ENCODE measurements at places on chromosomes 4 and X. TPM values are rescaled to one million over a fixed set of nuclear protein-coding genes. Genes with fewer than 3 reads are reported as not detected.

- H3K27ac ChIP-seq: no peak overlapping the region
- H3K4me3 ChIP-seq: no peak overlapping the region
- DNase-seq: no peak
- no peaks in the 10 kb centered on the region for H3K4me1 ChIP-seq
- H3K36me3 ChIP-seq: no peaks in the 10 kb centered on the region
Observed at GRCh38 chrX:155871934-155872333, 9.2 kb upstream of the VAMP7 start.

The FAM199X gene
- 17.2 TPM for total RNA-seq

GRCh38 chr4:158346576-158346975, 136.3 kb downstream of the TMEM144 start:
- no peak overlapping the region for H3K27ac ChIP-seq
- H3K4me1 ChIP-seq: no peaks in the 10 kb centered on the region
- no peak for DNase-seq
- H3K4me3 ChIP-seq: no peak overlapping the region
- H3K36me3 ChIP-seq: no peaks in the 10 kb centered on the region

- no peak overlapping the region for H3K4me3 ChIP-seq
- H3K36me3 ChIP-seq: no peaks in the 10 kb centered on the region
- no peak overlapping the region for H3K27ac ChIP-seq
- no peaks in the 10 kb centered on the region for H3K27me3 ChIP-seq
- no peak for DNase-seq
Observed at GRCh38 chr4:125350470-125351135, 35.8 kb downstream of the FAT4 start.

- no peak overlapping the region for H3K27ac ChIP-seq
- H3K36me3 ChIP-seq: no peaks in the 10 kb centered on the region
- no peaks in the 10 kb centered on the region for H3K4me1 ChIP-seq
- no peaks in the 10 kb centered on the region for H3K27me3 ChIP-seq
- no peak for DNase-seq
Observed at GRCh38 chrX:15606136-15606535, 5.4 kb upstream of the ACE2 start.

The MAOB gene
- total RNA-seq: 4.6 TPM

DNA sequence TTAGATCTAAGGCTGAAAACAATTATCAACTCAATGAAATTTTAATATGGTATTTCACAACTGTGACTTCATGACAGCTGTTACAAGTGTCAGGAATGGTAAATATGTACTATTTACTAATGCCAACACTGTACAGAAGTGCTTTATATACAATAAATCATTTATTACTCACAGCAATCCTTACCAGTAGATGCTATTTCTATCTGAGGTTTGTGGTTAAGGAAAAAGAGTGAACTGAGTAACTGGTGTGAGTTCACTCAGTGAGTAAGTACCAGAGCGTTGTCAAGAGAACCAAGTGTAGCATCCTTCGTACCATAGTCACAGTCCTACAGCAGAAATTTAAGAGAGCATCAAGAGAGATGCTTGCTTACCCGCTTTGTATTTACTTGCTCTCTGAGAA, 23.3 kb downstream of the MTHFD2L start:
- H3K4me3 ChIP-seq: no peak overlapping the region
- H3K27me3 ChIP-seq: no peaks in the 10 kb centered on the region

- H3K36me3 ChIP-seq: no peaks in the 10 kb centered on the region
- H3K4me1 ChIP-seq: no peaks in the 10 kb centered on the region
- no peak overlapping the region for H3K4me3 ChIP-seq
Observed at GRCh38 chr4:74033739-74034138, 4.8 kb downstream of the CXCL3 start.

The TMSB15A gene
- 3.6 TPM for total RNA-seq

DNA sequence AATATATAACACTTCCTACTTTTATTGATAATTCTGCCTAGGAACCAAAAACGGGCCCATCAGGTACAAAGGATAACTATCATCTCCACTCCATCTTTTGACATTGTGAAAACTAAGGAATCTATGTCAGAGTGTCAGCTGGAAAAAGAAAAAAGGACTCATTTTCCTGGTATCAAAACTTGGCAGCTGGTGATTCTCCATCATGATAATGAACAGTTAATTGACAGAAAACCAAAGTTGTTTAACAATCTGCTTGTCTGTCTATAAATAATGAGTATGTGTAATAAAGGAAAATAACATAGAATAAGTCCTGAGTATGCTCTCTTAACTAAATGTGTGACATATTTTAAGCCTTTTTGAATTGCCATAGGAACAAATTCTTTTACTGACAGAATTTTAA, 31.4 kb downstream of the CXorf58 start:
- H3K27ac ChIP-seq: no peak overlapping the region
- no peaks in the 10 kb centered on the region for H3K4me1 ChIP-seq
- no peaks in the 10 kb centered on the region for H3K36me3 ChIP-seq
- H3K27me3 ChIP-seq: no peaks in the 10 kb centered on the region
- H3K4me3 ChIP-seq: no peak overlapping the region
- no peak for DNase-seq

DNA sequence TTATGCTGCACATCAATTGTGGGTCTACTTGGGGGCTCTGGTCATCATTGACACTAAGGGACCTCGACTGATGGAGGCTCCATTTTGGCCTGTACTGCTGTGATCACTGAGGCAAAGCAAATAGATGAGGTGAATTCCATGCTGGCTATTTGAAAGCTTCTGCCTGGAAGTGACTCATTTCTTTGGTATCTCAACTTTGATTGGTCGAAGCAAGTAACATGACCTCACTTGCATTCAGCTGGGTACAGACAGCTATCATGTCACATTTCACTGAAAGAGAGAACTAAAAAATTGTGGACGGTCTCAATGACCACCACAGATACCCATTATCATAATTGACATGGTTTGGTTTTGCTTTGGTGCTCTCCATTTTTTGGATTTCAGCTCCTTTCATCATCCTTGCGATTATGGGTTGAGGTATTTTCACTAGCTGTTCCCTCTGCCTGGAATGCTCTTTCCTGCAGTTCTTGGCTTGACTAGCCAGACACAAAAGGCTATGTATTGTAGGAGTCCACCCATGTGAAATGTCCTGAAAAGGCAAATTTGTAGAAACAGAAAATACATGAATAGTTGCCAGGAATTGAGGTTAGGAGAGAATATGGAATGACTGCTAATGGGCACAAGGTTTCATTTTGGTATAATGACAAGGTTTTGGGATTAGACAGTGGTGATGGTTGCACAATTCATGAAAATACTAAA, 369.2 kb upstream of the LCORL start:
- DNase-seq: peak; percentile 6
- no peak overlapping the region for H3K4me3 ChIP-seq
- no peaks in the 10 kb centered on the region for H3K27me3 ChIP-seq
- no peaks in the 10 kb centered on the region for H3K4me1 ChIP-seq
- no peaks in the 10 kb centered on the region for H3K36me3 ChIP-seq

The SPIN2A gene
- 0.50 TPM for total RNA-seq

The PAGE2 gene
- not detected for total RNA-seq

DNA sequence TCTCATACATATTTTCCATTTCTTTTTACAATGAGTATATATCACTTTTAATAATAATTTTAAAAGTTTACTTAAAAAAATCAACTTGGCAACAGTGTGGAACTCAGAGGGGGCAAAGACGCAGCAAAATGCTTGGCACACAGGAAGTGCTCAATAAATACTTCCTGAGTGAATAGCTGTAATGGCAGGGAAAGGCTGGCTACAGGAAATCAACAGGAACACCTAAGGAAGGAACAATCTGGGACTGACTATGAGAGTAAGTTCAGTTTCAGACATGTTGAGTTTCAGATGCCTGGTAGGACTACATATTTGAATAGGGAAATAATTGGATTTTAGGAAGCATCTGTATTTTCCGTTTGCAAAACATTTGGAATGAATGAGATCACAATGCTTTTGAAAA, 137.6 kb downstream of the SCLT1 start:
- DNase-seq: no peak
- H3K36me3 ChIP-seq: no peaks in the 10 kb centered on the region
- no peaks in the 10 kb centered on the region for H3K4me1 ChIP-seq
- H3K27me3 ChIP-seq: no peaks in the 10 kb centered on the region

DNA sequence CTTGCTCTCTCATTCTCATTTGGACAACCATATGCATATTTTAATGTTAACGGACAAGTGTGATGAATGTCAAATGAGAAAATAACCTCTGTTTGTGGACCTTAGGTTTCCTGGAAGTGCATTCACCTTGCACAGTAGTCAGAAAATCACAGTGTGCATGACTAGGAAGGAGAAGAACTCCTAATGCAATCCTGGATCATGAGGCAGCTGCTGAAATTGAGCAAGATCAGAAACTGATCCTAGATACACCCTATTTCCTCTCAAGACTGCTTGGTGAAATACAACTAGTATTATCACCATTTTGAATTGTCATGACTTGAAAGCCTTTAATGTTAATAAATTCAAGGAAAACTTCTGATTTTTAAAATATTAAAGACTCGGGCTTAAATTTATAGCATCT, 1148.9 kb downstream of the STIM2 start:
- H3K4me3 ChIP-seq: no peak overlapping the region
- H3K36me3 ChIP-seq: no peaks in the 10 kb centered on the region
- H3K27ac ChIP-seq: no peak overlapping the region
- no peak for DNase-seq
- H3K27me3 ChIP-seq: no peaks in the 10 kb centered on the region

GRCh38 chr4:162891788-162892707, 274.6 kb downstream of the NAF1 start:
- DNase-seq: no peak
- no peaks in the 10 kb centered on the region for H3K36me3 ChIP-seq
- no peaks in the 10 kb centered on the region for H3K27me3 ChIP-seq
- H3K4me1 ChIP-seq: no peaks in the 10 kb centered on the region

GRCh38 chrX:9644335-9644734, 121.3 kb downstream of the GPR143 start:
- no peaks in the 10 kb centered on the region for H3K27me3 ChIP-seq
- H3K4me1 ChIP-seq: peaks cover 3% of the 10 kb centered on the region
- no peak overlapping the region for H3K27ac ChIP-seq
- H3K36me3 ChIP-seq: no peaks in the 10 kb centered on the region

DNA sequence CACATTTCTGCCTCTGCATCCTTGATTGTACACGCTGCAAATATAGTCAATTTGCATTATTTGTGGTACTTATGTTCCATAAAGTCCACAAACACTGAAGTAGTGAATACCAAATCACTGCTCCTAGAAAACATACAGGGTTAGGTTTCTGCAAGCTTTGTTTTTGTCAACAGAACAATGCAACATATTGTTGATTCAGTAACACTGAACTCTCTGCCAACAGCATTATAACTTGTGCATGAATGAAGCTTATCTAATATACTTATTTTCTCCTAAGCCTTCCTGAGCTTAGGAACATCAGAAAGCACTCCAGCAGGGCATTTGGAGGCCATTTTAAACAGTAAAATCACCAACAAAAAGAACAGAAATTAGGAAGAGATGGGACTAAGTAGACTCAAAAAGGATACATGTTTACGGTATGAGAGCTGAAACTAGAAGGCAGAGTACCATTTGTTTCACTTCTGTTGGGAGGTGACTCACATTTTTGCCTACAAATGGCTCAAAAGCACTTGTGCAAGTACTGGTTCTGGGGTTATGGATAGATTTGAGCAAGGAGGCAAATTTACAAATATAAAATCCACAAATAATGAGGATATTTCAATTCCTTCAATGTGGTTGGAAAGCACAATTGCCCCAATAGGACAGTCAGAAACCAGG, 14.1 kb downstream of the COX18 start:
- no peaks in the 10 kb centered on the region for H3K4me1 ChIP-seq
- H3K36me3 ChIP-seq: peaks cover 3% of the 10 kb centered on the region
- no peaks in the 10 kb centered on the region for H3K27me3 ChIP-seq
- DNase-seq: no peak
- no peak overlapping the region for H3K4me3 ChIP-seq
- H3K27ac ChIP-seq: no peak overlapping the region

DNA sequence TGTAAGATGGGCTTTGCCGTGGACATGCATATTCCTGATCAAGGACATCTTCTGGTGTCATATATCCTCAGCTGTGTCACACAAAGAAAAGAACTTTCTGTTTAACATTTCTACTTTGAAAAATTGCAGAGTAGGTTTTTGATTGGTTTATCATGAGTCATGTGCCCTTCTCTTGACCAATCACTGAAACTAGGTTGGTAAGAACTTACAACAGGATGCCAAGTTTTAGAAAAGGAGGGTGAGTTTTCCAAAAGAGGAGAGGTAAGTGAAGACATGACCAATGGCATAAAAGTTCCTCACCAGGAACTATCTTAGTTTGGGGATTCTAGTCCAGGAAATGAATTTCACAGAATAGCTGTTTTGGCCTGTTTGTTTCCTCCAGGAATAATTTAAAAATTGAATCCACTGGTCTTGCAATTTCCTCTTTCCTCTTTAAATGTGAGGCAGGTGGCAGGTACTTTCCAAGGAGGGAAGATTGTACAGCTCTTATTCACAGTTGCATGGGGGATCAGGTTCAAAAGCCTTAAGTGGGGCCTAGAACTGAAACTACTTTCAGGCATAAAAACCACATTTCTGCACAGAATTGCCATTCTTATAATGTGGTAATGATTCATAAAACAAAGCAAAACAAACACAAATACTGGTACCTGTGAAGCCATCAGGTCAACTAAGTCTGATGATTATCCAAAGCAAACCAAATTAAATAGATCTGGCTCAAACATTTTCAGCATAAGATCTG, 1114.5 kb upstream of the LCORL start:
- no peak overlapping the region for H3K27ac ChIP-seq
- no peaks in the 10 kb centered on the region for H3K4me1 ChIP-seq
- H3K4me3 ChIP-seq: no peak overlapping the region
- no peaks in the 10 kb centered on the region for H3K36me3 ChIP-seq
- DNase-seq: peak; percentile 17

The MAGED4 gene
- total RNA-seq: 26.9 TPM

The SLIT2 gene
- total RNA-seq: 12.6 TPM

DNA sequence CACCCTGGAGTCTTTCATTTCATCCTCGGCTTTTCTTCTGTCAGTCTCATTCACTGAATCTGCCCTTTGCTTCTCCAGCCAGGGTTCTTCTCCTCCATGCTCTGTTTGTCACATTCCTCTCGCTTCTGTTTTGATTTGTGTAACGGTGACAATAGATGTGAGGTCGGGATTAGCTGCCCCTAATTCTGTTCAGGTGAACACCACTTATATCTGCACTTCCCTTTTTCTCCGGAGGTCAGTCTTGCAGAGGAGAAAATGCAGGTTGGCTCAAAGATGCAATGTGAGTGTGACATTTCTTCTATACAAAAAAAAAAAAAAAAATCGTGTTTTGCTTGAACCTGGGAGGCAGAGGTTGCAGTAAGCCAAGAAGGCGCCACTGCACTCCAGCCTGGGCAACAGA, 262.9 kb downstream of the ASMT start:
- H3K27ac ChIP-seq: no peak overlapping the region
- no peaks in the 10 kb centered on the region for H3K27me3 ChIP-seq
- H3K4me1 ChIP-seq: no peaks in the 10 kb centered on the region

GRCh38 chrX:137479386-137479785, 86.5 kb upstream of the ZIC3 start:
- H3K4me1 ChIP-seq: no peaks in the 10 kb centered on the region
- H3K27me3 ChIP-seq: no peaks in the 10 kb centered on the region
- no peaks in the 10 kb centered on the region for H3K36me3 ChIP-seq
- H3K27ac ChIP-seq: no peak overlapping the region
- DNase-seq: no peak
- no peak overlapping the region for H3K4me3 ChIP-seq
